ENCODE measurements at places on chromosomes 3 and 15. TPM values are rescaled to one million over a fixed set of nuclear protein-coding genes. Genes with fewer than 3 reads are reported as not detected.

Gene PRRT3
- 1.5 TPM for total RNA-seq

- no peak for DNase-seq
These were observed 629.6 kb downstream of the PYDC2 start for GRCh38 chr3:192090586-192090985.

GRCh38 chr15:89770041-89770440, 6.1 kb upstream of the MESP2 start:
- no peak for DNase-seq

DNA sequence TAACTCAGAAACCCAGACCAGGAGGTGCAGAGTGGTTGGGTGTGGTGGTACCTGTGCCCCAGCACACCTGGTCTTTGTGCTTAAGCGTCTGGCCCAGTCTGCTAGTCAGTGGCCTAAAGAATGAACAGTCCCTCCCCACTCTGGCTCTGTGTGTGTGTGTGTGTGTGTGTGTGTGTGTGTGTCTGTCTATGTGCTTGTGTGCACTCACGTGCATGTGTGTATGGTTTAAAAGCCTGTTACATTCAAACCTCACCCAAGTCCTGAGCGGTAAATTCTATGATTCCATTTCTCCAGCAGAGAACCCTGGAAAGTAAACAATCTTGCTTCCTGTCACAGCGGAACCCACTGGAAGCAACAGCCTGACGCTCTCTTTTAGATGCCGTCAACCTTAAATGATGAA, 34.2 kb downstream of the EDEM1 start:
- DNase-seq, result no peak

GRCh38 chr3:62211675-62212429, 161.5 kb downstream of the FEZF2 start:
- no peak for DNase-seq

Gene CMC1
- 6.1 TPM for total RNA-seq

Gene ATP13A4
- total RNA-seq, result 0.49 TPM

DNA sequence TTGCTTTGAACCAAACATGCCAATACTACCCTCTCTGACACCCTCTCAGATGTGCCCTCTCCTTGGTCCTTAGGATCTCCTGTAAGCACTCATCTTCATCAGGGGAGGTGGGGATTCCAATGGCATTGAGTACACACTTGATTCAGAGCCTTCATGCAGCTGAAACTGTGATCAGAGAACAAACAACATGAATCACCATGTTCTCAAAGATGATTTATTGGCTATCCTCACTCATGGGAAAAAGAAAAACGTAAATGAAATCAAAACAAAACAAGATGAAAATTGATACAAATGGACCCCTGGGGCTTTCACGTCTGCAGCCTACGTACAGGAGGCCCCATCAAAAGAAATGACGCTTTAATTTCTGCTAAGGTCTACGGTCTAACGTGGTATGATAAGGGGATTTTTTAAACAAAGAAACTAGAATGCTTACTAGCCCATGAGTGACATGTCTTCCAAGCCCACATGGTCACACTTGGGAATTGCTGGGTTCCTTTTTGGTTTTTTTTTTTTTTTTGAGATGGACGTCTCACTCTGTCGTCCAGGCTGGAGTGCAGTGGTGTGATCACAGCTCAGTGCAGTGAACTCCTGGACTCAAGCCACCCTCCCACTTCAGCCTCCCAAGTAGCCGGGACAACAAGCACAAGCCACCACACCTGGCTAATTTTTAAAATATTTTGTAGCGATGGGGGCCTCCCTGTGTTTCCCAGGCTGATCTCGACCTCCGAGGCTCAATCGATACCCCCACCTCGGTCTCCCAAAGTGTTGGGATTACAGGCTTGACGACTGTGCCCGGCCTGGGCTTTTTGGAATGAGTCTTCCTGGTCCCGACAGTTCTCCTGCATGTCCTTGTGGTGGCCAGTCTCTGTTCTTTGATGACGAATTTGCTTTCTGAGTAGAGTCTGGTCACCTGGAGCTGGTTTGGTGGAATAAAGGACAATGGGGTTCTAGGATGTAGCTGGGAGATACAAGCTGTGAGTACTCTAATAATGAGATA, 202.6 kb downstream of the XXYLT1 start:
- DNase-seq, result no peak

Gene SLC6A20
- total RNA-seq, result 0.16 TPM

DNA sequence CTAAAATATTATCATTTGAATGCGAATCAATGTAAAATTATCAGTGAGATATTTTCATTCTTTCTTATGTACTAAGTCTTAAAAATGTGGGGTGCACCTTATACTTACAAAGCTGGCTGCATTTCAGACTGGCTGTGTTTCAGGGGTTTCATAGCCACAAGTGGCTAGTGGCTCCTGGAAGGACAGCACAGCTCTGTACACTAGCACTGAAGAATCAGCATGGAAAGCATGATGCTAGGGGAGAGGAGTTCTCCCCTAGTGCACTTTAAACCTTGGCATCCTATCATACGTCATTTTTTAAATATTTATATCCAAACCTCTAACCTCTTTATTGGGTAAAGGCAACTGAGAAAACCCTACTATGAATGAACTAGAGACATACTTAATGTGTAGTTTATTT, 66.4 kb downstream of the ECT2 start:
- no peak for DNase-seq

DNA sequence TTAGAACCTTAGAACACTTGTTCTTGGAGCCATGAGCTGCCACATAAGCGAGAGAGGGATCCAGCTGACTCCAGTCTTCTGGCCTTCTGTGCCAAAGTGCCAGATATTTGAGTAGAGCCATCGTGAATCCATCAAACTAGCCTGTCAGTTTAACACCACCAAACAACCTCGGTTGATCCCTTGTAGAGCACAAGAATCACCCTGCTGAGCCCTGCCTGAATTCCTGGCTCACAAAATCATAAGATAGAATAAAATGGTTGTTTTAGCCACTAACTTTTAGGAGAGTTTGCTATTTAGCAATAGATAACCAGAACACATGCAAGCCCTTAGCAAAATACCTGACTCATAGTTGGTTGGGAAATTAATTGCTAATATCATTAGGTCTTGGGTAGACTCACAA, 407.6 kb upstream of the PROK2 start:
- DNase-seq, result no peak

Gene EIF3J
- 62.8 TPM for total RNA-seq

- peak; percentile 90 for DNase-seq
These were observed 683 bp upstream of the UNC45A start for GRCh38 chr15:90934256-90934948.

Gene IL16
- 6.2 TPM for total RNA-seq

DNA sequence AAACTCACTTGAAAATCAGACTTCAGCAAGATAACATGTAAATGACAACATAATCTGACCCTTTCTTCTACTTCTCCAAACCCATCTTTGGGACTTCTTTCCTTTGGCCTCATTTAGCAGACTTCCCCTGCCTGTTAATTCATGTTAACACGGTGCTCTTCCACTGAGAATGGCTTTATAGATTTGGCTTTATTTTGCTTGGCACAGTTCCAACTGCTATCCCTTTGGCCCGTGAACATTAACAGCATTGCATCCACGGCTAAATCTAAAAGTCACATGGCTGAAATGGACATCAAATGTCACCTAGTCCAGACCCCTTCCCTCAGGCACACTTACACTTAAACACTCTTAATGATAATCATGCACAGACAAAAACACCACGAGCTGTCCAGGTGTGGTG, 3.8 kb downstream of the ZMAT3 start:
- DNase-seq, result no peak
